ENCODE measurements at places on chromosomes 6 and 20.

DNA sequence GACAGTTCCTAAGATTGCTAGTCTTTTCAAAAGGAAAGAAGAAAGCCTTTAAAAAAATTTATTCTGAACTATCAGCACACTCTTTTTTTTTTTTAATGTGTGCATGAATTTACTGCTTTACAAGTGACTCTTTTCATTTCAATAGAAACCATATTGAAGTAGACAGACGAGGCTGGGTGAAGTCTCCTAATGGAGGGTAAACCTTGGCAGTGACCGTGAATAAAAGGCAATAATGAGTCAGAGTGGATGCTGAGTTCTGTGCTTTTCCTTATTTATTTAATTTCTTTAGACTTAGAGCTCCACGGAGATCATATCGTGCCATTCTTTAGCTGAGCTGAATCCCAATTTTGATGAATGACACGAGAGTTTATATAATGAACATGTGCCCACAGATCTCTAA is 196.9 kb downstream of the PRL start:
- DNase-seq, result no peak

GRCh38 chr6:35354361-35355135 is 12.2 kb downstream of the PPARD start:
- no peak for DNase-seq

- DNase-seq, result no peak
These were observed 933 bp upstream of the ADGRB3 start for GRCh38 chr6:68633972-68634725.

DNA sequence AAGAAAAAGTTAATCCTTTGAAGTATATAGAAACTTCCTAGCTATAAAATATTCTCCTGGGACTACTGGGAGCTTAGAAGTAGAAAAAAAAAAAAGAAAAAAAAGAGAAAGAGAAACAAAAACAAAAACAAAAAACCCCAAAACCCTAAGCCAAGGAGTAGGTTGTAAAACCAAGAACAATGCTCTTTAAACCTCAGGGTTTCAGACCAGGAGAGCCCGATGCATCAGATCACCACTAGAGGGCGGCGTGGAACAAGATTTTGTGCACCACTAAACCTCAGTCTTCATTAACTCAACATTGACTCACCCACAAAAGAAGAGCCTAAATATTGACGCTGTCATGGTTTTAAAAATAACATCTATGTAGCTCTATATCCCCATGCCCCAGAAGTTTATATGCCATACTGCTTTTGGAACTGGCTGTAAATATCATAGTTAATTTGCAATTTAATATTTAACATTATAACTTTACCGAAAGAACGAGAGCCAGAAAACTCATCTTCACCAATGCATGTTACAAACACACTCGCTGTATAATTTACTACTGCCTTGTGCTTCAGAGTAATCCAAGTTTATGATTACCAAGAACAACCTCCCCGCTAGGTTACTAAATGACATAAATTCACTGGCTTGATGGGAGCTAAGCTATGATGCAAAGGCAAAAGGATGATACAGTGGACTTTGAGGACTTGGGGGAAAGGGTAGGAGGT is 19.2 kb downstream of the MCUR1 start:
- peak; percentile 87 for DNase-seq

DNA sequence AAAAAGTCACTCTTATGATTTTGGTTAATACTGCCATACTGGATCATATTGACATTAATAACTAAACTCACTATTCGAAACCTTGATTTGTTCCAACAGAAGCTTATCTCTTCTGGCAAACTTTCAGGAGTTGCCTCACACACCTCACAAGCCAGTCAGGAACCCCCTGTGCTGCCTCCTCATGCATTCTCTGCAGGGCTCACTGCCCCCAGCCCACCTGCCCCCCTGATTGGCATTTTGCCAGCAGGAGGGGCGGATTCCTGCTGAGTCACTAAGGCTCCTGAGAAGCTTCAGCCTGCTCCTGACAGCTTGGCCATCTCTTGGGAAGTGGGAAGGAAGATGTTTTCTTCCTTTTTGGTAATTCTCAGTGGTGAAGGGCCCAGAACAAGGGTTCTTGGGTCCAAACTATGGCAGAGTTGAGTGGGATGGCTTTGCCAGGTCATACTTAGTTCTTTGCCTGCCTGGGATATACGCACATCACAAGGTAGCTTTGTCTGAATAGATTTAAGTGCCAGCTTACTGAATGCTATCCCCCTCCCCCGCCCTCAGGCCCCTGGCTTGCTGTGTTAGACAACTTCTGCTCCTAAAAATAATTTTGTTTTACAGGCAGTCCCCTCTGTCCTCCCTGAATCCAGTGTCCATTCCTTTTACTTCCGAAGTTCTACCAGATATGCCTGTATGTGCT is 31.4 kb downstream of the SLC35F1 start:
- no peak for DNase-seq

GRCh38 chr6:33875696-33876095 is 71.9 kb upstream of the MLN start:
- DNase-seq, result no peak

- DNase-seq, result no peak
These were observed 6.7 kb upstream of the CDKN1A start for GRCh38 chr6:36671687-36672375.

- no peak for DNase-seq
These were observed 30.5 kb upstream of the BAG2 start for GRCh38 chr6:57141451-57142177.

GRCh38 chr20:4227085-4227821 is 211.9 kb upstream of the RNF24 start:
- DNase-seq, result no peak

- DNase-seq, result no peak
These were observed 911.1 kb upstream of the MAN1A1 start for GRCh38 chr6:120260636-120261035.

- no peak for DNase-seq
These were observed 29.2 kb downstream of the ERMARD start for GRCh38 chr6:169780571-169781091.

GRCh38 chr20:57869291-57869950 is 159.6 kb upstream of the PMEPA1 start:
- DNase-seq, result no peak

DNA sequence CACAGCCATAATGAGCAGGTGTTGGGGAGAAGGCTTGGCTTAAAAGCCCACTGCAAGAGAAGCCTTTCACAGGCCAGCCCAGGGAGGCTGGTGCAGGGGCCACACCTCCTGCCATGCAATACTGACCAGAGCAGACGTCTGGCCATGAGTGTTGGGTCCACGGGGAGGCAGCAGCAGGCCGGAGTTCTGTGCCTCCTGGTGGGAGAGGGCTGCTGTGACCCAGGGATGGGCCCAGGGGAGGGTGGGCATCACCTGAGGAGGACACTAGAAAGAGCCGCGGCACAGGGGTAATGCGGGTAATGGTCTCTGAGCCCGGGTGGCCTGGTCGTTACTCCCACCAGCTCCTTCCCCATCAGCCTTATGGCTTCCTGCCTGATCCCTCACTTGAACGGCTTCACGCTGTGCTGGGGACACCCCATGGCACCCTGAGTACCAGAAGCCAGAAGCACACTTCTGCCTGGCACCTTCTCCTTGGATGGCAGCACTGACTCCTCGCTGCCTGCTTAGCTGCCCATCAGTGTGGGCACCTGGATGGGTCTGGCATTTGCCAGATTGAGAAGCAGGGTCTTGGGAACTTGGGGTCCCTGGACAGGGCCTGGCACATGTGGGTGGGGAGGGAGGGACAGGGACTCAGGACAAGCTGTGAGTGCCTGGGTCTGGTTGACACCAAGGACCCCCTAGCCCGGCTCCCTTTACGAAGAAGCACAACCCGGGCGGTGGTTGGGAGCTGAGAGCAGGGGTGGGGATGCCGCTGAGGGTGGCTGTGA is 108.8 kb downstream of the ASXL1 start:
- DNase-seq, result no peak

GRCh38 chr6:41673704-41674000 is 35.4 kb downstream of the MDFI start:
- DNase-seq, result no peak

DNA sequence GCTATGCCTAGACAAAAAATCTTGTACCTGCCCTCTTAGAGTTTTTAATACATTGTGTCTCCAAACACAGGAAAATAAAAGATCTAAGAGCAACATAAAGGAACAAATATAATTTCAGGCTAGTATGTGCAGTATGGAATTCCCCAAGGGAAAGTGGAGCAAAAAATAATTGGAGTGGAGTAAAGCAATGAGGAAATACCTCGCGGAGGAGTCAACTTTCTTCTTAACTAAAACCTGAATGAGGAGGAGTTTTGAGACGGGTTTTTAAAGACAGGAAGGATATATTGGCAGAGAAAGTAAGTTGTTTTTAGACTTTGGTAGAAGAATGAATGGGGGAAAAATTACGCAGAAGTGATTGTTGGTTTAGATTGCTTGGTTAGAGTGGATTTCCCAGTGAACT is 14.0 kb downstream of the HIVEP1 start:
- no peak for DNase-seq

- no peak for DNase-seq
These were observed 300.4 kb upstream of the MARCKS start for GRCh38 chr6:113556775-113557174.

DNA sequence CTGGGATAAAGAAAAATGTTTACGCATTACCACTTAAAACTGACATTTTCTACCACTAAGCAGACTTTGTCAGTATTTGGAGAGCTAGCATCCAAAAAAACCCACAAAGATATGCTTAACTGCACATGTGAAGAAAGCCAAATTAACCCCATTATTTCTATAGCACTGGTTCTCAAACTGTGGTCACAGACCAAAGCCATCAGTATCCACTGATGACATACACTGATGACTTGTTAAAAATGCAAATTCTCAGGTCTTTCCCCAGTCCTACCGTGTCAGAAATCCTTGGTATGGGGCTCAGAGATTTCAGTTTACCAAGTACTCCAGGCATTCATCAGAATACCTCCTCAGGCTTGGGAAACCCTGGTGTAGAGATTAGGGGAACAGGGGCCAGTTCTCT is 230.2 kb downstream of the PTPRK start:
- DNase-seq, result no peak

GRCh38 chr6:56851074-56851473 is 103.8 kb upstream of the BEND6 start:
- DNase-seq, result no peak

- no peak for DNase-seq
These were observed 162.4 kb upstream of the CDYL start for GRCh38 chr6:4613795-4614194.

- DNase-seq, result no peak
These were observed 29.5 kb downstream of the PXDC1 start for GRCh38 chr6:3721810-3722621.

- no peak for DNase-seq
These were observed 82.2 kb downstream of the ANKRD60 start for GRCh38 chr20:58146081-58146745.

DNA sequence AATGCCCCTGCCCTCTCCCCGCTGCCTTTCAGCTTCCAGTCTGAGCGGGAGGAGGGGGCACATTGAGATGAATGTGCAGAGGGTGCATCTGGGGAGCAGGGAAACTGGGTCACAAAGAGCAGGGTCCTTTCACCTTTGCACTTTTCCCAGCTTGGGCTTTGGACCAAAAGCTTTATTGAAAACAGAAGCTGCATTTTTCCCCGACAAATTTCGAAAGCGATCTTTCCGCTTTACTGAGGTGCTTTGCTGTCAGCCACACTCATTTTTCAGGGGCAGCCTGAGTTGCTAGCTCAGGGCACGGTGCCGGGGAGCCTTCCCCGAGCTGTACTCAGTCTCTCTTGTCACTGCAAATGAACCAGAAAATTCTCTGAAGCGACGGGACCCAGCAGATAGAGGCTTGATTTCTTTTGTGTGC is 283.7 kb upstream of the SOX4 start:
- no peak for DNase-seq

GRCh38 chr20:20549704-20550103 is 162.7 kb downstream of the RALGAPA2 start:
- DNase-seq, result no peak

DNA sequence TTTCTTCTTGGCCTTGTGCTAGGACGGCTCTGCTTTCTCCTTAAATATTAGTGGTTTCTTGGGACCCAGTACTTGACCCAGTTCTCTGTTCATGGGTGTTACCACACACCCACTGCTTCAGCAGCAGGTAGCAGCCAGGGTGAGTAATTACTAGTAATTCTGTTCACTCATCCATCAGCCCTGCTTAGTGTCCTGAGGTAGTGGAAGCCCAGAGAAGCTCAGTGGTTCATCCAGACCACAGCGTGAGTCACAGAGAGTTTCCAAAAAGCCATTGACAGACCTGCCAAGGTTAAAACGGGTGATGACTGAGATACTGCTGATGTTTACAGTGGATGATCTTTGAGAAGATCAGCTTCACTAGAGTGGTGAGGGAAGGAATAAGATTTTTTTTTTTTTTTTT is 51.7 kb upstream of the HINT3 start:
- DNase-seq, result peak; percentile 39

DNA sequence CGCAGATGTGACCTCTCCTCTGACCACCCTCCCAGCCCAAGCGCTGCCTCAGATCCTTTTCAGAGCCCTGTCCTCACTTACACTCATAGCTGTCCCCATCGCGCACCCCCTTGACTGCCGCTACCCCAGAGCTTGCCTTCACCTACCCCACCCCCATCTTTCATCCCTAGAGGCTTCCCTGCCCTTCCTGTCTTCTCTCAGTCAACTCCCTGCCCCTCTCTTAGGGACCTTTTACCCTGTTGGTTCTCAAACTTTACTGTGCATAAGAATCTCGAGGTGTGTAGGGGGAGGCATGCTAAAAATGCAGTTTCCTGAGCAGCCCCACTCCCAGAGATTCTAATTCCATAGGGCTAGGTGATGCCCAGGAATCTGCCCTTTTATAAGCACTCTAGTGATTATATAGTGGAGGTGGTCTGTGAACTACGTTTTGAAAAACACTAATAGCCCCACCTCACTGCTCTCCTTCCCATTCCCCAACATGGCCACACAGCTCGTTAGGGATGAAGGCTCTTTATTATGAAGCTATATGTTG is 725 bp downstream of the TM9SF4 start:
- no peak for DNase-seq

- no peak for DNase-seq
These were observed 2.2 kb downstream of the KCNG1 start for GRCh38 chr20:51020657-51021056.

- DNase-seq, result no peak
These were observed 28.8 kb downstream of the RIOK1 start for GRCh38 chr6:7418238-7418905.

DNA sequence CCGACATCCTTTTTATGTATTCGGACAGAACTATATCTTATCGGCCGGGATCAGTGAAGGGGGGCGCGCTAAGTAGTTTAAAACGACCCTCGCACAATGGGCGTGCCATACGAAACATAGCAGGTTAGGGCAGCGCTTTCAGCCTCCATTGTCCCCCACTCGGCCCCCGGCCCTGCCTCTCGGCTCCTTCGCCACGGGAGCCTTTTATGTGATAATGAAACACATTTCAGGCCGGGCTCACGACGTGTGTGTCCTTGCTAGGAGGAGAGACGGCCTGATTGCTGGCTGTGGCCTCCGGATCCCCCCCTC is 5.3 kb downstream of the FOXA2 start:
- DNase-seq, result no peak

DNA sequence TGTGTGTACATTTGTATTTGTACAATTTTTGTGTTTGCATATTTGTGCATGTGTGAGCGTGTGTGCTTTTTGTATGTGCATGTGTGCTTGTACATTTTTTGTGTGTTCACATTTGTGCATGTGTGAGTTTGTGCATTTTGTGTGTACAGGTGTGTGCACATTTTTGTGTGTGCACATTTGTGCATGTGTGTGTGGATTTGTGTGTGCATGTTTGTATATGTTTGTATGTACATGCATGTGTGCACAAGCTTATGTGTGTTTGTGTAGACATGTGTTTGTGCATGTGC is 28.9 kb downstream of the PRR18 start:
- no peak for DNase-seq

GRCh38 chr6:6927521-6928361 is 180.0 kb upstream of the RREB1 start:
- no peak for DNase-seq
